Naive thymus-derived CD8-positive, alpha-beta T cell (primary cell): ENCODE measurements at places on chromosomes 5 and 9.
A peak's percentile ranks its signal among the peaks of the same experiment; 100 is the strongest.

GRCh38 chr5:53246042-53246836 lies 136.7 kb upstream of the MOCS2 start:
- no peak for DNase-seq

DNA sequence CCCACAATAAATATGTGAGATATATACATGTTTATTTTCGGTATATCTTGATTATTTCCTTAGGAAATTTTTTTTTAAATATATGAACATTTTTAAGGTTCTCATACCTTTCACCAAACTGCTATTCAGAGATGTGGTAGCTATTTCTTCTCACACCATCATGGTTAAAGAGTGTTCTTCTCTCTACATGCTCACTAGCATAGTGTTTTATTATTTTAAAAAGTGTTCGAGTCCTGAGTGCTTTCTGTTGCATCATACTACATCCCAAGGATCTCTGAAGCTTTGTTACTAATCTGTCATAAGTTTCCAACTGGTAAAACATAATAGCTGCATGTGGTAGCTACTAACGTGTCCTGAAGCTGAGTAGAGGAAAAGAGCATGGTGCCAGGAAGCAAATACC lies 177.4 kb upstream of the GLRA1 start:
- DNase-seq = no peak

DNA sequence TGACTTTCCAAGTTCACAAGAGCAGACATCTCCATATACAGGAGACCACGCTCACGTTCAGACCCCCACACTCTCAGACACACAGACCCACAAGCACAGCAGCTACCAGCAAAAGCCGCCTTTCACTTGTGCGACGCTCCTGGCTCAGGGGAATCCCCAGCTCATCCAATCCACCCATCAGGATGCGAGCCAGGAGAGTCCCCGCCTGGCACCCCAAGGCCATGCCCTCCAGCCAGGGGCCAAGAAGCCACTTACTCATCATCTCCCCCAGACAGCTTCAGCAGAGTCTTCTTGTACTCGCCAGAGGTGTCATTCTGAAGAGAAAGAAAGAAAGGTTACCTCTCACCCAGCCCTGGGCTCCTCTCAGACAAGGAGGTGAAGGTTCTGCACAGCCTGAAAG lies 29.7 kb downstream of the ANXA6 start:
- DNase-seq = no peak

- DNase-seq = no peak
These were observed 206.0 kb downstream of the NFIB start for GRCh38 chr9:14107977-14108376.

DNA sequence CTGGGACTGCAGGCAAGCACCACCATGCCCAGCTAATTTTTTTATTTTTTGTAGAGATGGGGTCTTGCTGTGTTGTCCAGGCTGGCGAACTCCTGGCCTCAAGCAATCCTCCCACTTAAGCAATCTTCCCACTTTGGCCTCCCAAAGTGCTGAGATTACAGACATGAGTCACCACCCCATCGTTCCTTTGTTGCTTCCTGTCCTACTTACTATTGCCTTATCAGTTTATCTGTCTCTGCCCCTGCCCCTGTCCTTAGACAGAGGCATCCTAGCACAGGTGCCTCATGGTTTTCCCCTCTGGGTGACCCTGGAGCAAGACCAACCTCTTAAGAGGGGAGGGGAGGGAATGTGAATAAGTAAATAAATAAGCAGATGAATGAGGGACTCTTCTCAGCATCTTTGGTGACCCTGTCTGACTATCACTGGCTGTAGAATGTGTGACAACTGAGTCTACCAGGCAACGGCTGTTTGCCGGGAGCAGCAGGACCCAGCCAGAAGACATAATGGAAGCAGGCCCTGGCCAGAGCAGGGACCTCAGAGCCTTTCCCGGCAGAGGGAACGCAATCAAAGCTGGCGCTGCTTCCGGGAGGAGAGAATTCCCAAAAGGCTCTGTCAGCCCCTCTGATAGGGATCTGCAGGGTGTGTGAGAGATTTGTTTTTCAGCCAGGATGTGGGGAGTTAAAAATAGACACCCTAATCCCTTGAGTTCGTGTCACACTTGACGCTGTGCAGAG lies 43.8 kb upstream of the DAB2IP start:
- no peak for DNase-seq

GRCh38 chr5:116719106-116719505 lies 144.5 kb upstream of the SEMA6A start:
- no peak for DNase-seq

- DNase-seq = no peak
These were observed 104.0 kb downstream of the PTTG1 start for GRCh38 chr5:160525471-160526261.

DNA sequence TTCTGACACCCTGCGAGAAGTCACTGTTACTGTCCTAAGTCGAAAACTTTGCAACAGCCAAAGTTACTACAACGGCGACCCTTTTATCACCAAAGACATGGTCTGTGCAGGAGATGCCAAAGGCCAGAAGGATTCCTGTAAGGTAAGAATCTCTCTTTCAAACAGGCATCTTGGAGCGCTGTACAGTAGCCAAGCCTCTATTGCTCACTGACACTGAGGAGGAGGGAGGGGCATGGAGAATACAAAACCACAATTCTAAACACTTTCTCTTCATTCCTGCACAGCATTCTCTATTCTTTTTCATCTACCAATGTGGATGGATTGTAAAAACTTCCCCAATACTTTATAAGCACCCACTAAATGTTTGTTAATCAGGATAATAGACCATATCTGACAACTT lies 7.4 kb downstream of the GZMK start:
- no peak for DNase-seq

- DNase-seq = peak; percentile 96
These were observed 14.8 kb downstream of the AKNA start for GRCh38 chr9:114372921-114373448.

DNA sequence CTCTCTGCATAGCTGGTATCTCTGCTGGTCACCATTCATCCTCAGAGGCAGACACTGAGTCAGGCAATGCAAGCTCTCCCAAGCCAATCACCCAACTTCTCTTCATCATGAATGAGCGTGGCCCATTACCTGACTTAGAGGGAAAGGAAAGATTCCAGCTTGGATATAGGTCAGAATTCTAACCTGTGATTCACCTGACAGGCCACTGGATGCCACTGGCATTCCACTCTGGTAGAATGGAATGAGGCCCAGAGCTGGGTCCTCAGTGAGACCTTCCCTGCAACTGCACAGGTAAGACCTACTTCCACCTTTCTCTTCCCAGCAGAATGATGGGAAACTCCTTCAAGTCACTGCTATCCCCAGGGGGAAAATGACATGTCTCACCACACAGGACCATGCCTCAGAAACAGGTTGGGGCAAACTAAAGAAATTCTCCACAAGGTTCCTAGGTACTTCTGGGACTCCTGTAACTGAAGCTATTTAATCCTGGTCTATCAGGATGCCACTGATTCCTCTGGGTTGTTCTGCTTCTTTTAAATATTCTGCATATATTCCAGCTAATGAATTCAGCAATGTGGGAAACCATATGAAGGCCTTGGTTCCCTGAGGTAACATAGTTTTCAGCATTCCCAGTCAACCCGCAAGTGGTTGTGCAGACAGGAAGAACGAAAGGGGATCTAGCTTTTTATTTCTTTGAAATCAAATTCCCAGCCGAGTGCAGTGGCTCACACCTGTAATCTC lies 62.0 kb downstream of the SUSD1 start:
- no peak for DNase-seq

DNA sequence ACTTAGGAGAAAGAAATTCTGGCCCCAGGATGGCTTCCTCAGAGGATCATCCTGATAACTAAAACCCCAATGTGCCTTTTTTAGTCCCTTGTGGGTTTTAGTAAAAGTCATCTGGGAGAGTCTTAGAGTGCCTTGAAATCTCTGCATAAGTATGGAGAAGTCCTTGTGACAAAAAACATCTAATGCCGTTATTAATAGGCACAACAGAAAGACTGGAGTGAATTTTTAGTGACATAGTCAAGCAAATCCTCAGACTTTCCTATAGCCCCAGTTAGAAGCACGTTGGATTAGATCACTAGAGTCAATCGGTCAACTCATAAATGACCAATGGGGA lies 108.2 kb upstream of the MPDZ start:
- DNase-seq = no peak

GRCh38 chr9:112858625-112859147 lies 32.0 kb downstream of the SLC46A2 start:
- DNase-seq = no peak

DNA sequence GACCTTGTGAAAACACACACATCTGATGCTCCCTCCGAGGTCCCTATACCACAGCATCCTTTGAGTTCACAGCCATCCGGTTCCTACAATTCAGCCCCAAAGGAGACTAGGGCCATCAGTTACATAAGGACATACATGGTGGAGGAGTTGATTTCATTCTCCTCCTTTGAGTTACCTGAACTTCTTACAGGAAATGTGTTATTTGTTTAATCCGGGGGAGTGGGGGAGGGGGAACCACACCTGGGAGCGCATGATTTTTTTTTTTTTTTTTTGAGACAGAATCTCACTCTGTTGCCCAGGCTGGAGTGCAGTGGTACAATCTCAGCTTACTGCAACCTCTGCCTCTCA lies 30.7 kb downstream of the SEMA4D start:
- no peak for DNase-seq

GRCh38 chr5:71623221-71623794 lies 36.2 kb downstream of the MCCC2 start:
- no peak for DNase-seq

- DNase-seq = no peak
These were observed 1.0 kb upstream of the SLIT3 start for GRCh38 chr5:169301986-169302385.

DNA sequence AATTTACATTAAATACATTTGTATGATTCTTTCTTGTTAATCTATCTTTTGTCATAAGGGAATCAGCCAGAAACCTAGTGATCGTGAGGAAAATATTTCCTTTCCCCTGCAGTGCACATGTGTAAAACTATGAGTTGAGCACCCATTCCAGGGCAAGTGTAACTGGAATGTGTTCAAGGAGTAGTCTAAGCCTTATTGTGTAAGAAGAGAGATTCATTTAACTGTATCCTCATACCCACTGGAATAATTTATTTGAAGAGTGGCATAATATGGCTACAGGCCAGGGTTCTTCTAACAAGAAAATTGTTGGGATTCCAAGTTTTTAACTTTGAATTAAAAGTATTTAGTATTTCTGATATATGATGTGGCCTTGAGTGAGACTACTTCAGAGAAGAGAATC lies 1692.7 kb downstream of the EFNA5 start:
- DNase-seq = no peak
